ENCODE measurements at places on chromosomes 7 and 10.

DNA sequence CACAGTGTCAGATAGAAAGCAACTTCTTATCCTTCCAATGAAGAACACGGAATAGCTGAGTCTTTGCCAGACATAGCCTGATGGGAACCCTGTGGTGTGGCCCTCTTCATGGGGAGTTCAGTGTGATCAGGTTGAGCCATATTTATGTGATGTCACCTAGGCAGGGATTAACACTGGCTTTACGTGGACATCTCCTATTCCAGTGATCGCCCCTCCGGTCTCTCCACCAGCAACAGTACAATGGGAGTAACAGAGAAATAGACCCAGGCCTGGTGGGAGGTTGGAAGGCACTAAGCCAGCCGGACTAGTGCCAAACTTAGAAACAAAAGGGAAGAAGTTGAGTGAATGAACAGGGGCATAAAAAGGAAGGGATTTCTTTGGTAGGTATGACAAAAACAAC lies 358.1 kb downstream of the PRPF18 start:
- no peak for DNase-seq

DNA sequence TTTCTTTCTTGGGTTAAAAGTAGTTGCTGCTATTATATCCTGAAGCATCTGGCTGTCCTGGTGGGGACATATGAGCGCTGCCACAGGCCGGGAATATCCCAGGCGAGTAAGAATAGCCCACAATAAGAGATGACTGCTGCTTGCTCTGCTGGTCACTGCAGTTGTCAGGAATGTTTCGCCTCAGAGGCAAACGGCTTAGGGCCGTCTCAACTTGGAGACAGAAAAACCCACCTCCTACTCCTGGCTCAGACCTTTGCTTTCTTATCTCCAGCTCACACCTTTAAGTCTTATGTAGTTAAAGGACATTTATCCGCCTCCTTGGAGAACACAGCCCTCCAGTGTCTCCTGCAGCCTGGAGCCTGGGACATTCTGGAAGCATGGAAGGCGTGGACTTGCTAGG lies at the start of gene GJD4:
GJD4 (plus strand) TSS at position 151 of the 400 bp plus-strand sequence; CDS start at position 378, 227 bp downstream.
- DNase-seq, result no peak

- DNase-seq, result no peak
Measured at GRCh38 chr10:110524859-110525232, 27.1 kb downstream of the DUSP5 start.

DNA sequence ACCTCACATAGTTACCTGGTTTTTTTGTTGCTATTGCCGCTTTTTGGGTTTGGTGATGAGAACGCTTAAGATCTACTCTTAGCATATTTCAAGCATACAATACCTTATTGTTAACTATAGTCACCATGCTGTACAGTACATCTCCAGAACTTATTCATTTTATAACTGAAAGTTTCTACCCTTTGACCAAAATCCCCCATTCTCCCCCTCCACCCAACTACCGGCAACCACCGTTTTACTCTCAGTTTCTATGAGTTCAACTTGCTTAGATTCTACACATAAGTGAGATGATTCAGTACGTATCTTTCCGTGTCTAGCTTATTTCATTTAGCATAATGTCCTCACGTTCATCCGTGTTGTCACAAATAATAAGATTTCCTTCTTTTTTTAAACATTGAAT lies 86.7 kb upstream of the IL6 start:
- DNase-seq, result no peak

GRCh38 chr10:122850705-122851640 lies 5.3 kb upstream of the CUZD1 start:
- DNase-seq, result no peak

- no peak for DNase-seq
Measured at GRCh38 chr7:134245253-134245652, 71.5 kb downstream of the SLC35B4 start.

- DNase-seq, result no peak
Measured at GRCh38 chr10:73908853-73909539, 1.9 kb upstream of the PLAU start.

- peak; percentile 27 for DNase-seq
Measured at GRCh38 chr7:149126662-149127266, 640 bp upstream of the ZNF425 start.

- DNase-seq, result peak; percentile 53
Measured at GRCh38 chr7:107879400-107880035, 11.5 kb upstream of the DLD start.

GRCh38 chr7:31437250-31437865 lies 76.5 kb upstream of the ITPRID1 start:
- no peak for DNase-seq

DNA sequence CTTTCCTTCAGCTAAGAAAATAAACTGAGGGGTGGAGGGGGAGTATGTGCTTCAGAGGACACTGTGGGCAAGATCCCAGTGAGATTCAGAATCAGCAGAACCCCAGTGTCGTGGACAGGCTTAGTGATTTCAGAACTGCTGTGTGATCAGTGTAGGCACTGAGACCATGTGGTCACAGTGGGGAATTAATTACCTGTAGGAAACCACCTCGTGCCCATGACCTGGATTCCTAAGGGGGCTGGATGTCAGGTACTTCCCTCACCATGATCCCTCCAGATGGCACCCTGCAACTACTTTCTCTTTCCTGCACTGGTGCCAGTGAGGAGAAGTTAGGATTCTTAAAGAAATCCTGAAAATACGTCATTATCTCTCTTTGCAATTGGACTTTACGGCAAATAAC lies 64.4 kb downstream of the HBP1 start:
- DNase-seq, result no peak

DNA sequence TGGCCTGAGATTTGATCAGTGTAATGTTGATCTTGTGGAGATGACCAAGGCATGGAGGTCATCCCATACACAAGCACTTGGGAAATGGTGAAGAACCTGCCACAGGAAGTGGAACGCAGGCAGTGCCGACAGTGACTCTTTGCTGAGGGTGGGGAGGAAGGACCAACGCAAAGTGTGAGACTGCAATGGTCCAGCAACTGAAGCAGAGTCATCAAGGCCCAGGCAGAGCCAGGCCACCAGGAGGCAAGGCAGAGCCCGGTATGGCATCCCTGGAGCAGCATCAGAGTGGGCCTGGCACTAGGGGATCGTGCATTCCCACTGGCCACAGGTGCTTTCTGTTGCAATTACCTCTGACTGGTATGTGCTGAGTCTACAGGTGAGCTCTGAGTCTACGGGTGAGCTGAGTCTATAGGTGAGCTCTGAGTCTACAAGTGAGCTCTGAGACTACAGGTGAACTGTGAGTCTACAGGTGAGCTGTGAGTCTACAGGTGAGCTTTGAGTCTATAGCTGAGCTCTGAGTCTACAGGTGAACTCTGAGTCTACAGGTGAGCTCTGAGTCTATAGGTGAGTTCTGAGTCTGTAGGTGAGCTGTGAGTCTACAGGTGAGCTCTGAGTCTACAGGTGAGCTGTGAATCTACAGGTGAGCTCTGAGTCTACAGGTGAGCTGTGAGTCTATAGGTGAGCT lies 132.9 kb downstream of the KLF6 start:
- DNase-seq, result no peak

DNA sequence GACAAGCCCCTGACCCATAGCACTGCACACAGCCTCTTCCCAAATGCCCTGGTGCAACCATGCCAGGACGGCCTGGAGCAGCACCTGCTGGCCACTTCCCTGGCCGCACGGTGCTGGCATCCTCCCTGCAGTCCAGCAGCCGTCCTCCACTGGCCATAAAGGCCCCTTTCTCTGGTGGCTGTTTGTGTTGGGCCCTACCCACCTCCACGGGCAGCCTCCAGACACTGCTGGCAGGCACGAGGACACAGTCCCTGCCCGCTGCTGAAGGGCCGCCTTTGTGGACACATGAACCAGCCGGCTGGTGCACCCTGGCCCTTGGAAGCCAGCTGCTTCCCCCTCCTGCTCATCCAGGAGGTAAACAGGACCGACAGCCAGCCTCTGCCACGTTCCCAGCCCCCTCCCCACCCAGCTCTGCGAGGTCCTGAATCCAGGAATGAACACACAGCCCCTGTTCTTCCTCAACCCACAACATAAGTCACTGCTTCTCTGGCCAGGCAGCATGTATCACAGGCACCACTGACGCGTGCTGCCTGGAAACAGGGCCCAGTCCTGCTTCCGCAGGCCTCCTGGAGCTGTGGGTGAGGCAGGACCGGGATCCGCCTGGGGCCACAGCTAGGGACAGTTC lies 43.8 kb downstream of the SPOCK2 start:
- DNase-seq, result no peak

DNA sequence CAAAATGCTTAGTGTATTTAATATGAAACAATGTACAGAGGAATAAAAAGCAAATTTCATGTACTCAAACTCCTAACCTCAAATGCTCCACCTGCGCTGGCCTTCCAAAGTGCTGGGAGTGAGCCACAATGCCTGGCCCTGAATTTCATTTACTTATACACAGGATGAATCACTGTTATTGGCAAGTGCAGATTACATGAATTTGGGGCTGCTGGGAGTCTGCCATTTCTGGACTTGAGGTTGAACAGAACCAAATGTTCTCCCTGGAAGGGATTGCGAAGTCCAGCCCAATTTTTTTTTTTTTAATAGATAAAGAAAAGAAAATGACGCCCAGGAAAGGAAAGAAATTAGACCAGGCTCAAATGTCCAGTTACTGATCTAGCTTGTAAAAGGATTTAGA lies 6.8 kb upstream of the CSTF2T start:
- DNase-seq, result no peak

- DNase-seq, result no peak
Measured at GRCh38 chr7:98934267-98934666, 55.9 kb downstream of the TRRAP start.

- peak; percentile 30 for DNase-seq
Measured at GRCh38 chr7:79282070-79282694, 171.3 kb downstream of the MAGI2 start.

DNA sequence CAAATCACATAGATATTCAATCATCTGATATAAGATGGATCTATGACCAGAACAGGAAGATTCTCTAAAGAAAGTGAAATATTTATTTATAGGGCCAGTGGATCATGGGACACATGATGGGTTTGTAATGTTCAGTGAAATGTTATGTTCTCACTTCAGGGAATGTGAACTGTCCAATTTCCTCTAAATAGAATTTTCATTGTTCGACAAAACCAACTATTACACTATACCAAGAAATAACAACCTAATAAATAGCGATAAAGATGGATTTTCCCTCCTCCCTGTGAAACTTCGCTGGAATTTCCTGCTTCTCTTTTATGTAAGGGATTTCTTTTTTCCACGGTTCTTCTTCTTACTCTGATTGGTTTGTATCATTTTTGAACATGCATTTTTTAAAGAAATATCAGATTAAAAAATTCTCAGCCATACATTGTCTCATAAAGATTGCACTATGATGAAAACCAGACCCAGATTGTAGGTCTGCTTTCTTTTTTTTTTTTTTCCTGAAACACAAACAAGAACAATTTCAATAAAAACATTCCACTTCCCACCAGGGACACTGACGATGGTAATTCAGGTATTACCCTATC lies 139.8 kb upstream of the ZEB1 start:
- no peak for DNase-seq

GRCh38 chr10:44973323-44974081 lies 5.1 kb downstream of the DEPP1 start:
- DNase-seq, result no peak

GRCh38 chr10:76736815-76737618 lies 900.6 kb downstream of the KCNMA1 start:
- DNase-seq, result no peak

DNA sequence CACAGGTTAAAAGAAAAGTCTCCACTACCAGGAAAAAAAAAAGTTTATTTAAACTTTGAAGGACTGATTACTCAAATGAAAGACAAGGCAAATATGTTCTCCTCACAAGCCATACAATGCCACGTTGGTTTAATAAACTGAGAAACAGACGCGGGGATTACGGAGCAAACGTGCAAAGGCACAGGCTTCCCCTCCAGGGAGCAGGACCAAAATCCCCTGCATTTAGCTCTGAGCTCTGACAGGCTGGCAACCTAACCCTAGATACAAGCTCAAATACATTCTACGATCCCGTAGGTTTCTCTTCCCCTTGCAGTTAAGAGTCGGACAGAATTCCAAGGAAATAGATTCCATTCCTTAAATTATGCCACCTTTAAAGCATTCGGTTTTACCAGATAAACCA lies 7.7 kb upstream of the GRB10 start:
- no peak for DNase-seq

GRCh38 chr7:81367326-81367931 lies 402.4 kb downstream of the HGF start:
- DNase-seq, result no peak

DNA sequence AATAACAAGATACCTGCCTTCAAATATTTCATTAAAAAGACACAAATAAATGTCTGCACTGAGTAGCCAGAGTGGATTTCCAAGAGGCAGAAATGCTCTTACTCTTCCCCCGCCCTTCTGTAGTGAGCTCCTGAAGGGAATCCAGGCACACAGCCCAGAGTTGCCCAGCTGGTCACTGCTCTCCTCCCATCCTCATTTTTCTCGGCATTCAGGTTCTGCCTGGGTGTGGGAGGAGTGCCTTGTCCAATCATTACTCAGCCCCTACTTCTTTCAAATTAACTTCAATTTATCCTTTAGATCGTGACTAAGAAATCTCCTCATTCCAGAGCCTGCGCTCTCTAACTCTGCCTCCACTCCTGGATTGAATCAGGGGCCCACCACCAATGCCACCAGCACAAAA lies 12.2 kb downstream of the CCDC6 start:
- DNase-seq, result no peak

- no peak for DNase-seq
Measured at GRCh38 chr7:28008911-28009310, 171.7 kb downstream of the JAZF1 start.

- DNase-seq, result no peak
Measured at GRCh38 chr7:144824360-144824759, 11.5 kb downstream of the TPK1 start.

- no peak for DNase-seq
Measured at GRCh38 chr7:522071-522950, 2.7 kb upstream of the PDGFA start.

DNA sequence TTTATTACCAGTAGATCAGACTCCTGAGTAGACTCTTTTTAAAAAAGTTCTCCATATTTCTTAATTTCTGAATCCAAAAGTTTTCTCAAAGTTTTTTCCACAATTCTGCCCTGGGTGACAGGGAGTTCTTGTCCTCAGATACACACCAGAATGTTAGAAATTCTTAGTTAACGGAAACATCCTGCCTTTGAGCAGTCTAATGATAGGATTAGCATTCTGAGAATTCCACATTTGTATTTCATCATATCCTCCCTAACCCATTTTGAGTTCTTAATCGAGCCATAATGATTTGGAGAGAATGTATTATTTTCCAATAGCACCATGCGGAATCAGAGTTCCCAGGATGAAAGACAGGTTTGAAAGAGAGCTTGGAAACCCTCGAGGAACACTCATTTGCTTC lies 28.9 kb upstream of the MRPS33 start:
- no peak for DNase-seq

GRCh38 chr10:70809011-70809611 lies 6.6 kb upstream of the SGPL1 start:
- DNase-seq, result no peak

DNA sequence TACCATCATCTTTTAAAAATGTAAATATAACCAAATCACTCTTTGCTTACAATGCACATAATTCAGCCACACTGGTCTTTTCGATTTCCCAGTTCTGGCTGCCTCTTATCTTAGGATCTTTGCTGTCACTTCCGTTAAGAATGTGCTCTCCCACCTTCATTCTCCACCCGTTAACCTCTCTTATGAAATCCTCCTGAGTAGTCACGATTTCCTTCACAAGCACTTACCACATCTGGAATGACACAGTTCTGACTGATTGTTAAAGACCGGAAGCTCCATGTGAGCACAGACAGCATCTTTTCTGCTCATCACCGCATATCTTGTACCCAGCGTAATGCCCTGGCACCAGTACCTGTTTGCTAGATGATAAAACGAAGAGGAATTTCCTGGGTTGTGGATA lies 84.3 kb downstream of the CUL2 start:
- no peak for DNase-seq

GRCh38 chr10:96902731-96903358 lies 70.7 kb downstream of the LCOR start:
- no peak for DNase-seq

Data from NCI-H524 (cell line).